ENCODE measurements at places on chromosomes 4 and X.

DNA sequence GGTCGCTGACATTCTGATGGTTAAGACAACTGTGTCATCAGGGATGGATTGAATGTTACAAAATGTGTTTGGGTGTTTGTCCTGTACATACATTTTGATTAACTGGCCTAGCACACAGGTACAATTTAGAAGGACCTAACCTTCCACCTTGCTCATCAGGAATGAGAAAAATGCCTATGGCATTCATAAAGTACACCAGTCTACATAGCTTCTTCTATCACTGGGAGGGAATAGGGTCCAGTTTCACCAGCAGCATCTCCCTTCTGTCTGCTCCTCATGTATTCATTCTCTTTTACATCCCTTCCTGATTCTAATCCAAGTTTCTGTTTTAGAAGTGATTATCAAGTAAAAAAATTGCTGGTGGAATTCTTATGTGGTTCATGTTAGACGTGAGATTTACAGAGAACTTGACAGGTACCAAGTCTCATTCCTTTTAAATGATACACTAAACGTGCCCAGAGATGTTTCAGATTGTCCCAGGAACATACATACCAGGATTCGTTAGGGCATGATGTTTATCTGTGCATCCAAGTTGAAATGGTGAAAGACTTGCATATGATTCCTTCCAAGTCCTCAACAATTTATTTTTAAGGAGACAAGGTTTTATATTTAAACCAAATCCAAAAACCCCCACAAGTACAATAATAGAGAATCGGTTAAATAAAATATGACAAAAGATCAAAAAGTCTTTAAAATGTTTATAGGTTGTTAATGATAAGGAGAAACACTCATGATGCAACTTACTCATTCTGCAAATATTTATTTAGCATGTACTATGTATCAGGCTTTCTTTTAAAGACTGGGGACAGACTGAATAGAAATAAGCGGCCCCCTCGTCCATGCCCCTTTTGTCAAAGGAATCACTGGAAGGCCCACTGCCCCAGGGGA lies 359.1 kb downstream of the ZNF674 start:
- DNase-seq, result no peak

GRCh38 chrX:19810802-19811201 lies 76.6 kb downstream of the SH3KBP1 start:
- DNase-seq, result no peak

GRCh38 chr4:102715057-102715456 lies 45.7 kb downstream of the MANBA start:
- DNase-seq, result no peak

DNA sequence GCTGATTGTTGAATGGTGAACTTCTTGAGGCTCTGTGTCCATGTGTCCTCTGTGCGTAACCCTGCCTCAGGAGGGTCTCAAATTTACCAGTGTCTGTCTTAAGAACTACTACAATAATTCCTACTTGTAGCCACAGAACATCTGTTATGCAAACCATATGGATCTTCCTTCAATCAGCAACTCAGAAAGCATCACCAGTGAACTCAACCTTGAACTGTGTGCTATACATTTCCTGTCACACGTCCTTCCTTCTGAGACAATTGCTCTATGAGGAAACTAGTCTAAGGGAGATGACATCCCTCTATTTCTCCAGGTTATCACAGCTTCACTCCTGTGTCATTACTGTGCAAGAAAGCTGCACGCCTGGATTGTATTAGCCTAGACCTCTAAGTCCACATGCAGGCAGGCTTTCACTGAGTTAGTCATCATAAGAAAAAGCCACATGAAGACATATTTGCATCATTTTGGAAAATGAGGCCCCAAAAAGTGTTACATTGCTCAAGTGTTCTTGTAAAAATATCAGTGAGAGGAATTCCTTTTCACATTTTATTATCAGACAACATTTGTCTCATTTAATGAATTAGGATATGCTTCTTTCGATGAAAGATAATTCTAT lies 157.8 kb downstream of the AFF2 start:
- no peak for DNase-seq

GRCh38 chrX:23901805-23902204 lies 5.9 kb downstream of the APOO start:
- DNase-seq, result no peak

DNA sequence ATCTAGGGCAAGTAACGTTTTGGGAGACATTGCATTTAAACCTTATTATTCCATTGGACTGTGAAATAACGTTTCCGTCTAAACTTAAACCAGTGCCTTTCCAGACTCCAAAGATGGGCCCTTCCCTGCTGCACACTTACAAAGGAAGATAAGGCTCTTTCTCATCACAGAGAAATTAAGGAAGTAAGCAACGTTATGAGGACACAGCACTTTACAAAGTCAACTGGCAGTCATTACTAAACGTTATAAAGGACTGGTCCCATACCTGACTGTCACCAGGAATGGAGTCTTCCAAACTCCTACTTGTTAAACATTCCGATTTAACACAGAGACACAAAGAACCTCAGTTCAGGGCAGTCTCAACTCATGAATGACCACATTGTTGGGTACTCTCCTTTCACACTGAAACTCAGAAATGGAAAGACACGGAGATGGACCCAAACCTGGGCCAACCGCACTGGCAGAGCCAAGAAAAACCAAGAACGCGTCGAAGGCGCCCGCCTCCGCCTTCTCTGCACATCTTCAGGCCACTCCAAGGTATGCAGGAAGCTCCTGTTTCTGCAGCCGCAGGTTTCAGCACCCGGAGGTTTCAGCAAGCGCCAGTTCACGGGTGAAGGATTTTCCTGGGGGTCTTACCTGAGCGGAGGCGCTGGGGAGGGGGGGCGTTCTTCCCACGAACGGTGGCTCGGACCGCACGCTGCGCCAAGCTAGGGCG lies 670 bp downstream of the PAPSS1 start:
- no peak for DNase-seq

- DNase-seq, result no peak
These were observed 71.2 kb downstream of the SLC10A7 start for GRCh38 chr4:146450524-146450923.

DNA sequence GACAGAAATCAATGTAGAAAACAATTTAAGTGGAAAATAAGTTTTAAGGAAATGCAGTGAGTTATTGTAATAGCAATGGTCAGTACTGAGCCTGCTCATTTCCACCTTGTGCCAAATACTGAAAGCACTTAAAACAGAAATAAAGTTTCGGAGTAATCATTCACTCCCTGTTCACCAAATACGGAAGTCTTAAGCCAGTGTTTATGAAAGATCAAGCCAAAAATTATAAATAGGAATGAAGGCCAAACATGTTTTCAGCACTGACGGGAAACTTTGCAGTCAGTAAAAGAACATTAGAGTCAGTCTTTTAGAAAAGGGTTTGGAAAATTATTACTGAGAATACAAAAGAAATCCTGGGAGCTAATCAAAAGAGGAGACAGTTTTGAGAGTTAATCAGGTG lies 178.6 kb downstream of the DMD start:
- no peak for DNase-seq

DNA sequence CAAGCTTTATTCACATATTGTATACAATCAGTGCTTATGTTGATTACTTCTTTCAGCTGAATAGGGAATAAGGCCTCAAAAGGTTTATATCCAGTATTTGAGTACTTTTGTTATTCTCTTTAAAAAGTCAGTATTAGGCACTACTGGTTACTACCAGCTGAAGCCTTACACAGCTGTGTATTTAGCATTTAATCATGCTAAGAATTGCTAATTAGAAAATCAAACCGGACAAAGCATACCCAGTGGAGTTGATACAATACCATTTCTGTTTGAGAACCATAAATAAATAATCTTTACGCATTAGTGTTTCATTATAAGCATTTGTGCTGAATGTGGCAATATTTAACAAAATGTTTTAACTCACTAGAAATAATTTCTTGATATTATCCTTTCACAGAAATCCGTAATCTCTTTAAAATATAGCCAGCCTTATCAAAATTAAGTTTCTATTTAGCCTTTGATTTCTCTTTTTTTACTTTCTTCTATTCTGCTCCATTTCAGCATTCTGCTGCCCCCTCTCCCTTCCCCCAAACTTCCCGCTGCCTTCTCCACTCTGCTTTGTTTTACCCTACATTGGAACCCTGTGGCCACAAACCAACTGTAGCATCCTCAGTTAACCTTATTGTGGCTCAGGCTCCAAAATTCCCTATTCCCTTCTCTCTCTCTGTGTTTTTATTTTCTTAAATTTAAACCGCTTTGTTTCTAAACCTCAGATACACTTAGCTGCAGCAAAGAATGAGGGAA lies 37.8 kb downstream of the UGT8 start:
- no peak for DNase-seq

- no peak for DNase-seq
These were observed 47.7 kb upstream of the CXCL8 start for GRCh38 chr4:73692701-73693100.

All from activated T-cell treated with anti-CD3 and anti-CD28 coated beads for 48 hours (primary cell).